ENCODE measurements at places on chromosomes 11 and 22.

- no peak overlapping the region for H3K27ac ChIP-seq
- peaks cover 55% of the 10 kb centered on the region for H3K4me1 ChIP-seq
- peak overlapping the region; percentile 44 for H3K4me3 ChIP-seq
- DNase-seq, result no peak
Measured at GRCh38 chr11:79438631-79439409, 2.0 kb downstream of the TENM4 start.

GRCh38 chr22:30262917-30263741 lies 3.5 kb downstream of the OSM start:
- peak overlapping the region; percentile 96 for H3K27ac ChIP-seq
- H3K4me1 ChIP-seq, result peaks cover 9% of the 10 kb centered on the region
- H3K27me3 ChIP-seq, result no peaks in the 10 kb centered on the region

GRCh38 chr11:2151500-2152257 lies 9.3 kb downstream of the INS start:
- H3K4me1 ChIP-seq, result peaks cover 7% of the 10 kb centered on the region
- DNase-seq, result peak; percentile 88
- no peaks in the 10 kb centered on the region for H3K27me3 ChIP-seq
- no peak overlapping the region for H3K27ac ChIP-seq
- H3K4me3 ChIP-seq, result no peak overlapping the region

GRCh38 chr11:70142221-70142875 lies 60.7 kb upstream of the FADD start:
- no peak for DNase-seq
- H3K36me3 ChIP-seq, result no peaks in the 10 kb centered on the region

GRCh38 chr11:28981381-28981780 lies 873.2 kb downstream of the METTL15 start:
- no peaks in the 10 kb centered on the region for H3K36me3 ChIP-seq
- H3K4me3 ChIP-seq, result no peak overlapping the region
- DNase-seq, result no peak
- H3K27me3 ChIP-seq, result no peaks in the 10 kb centered on the region
- H3K27ac ChIP-seq, result no peak overlapping the region

DNA sequence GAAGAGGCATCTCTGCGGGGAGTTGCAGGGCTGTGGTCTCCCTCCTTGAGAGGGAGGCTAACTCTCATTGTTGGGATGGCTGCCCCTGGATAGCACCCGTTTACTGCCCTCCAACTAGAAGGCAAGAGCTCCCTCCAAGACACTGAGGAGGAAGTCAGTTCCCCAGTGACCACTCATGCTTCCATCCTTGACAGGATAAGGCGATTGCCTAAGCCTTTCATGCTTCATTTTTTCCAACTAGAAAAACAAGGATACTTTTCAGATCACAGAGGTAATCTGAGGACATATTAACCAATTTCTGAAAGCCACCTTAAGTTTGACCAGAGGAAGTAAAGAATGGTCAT lies 186.6 kb downstream of the MAML2 start:
- peaks cover 29% of the 10 kb centered on the region for H3K4me1 ChIP-seq
- H3K27ac ChIP-seq, result peak overlapping the region; percentile 64
- no peak overlapping the region for H3K4me3 ChIP-seq
- H3K27me3 ChIP-seq, result no peaks in the 10 kb centered on the region
- H3K36me3 ChIP-seq, result no peaks in the 10 kb centered on the region

- H3K36me3 ChIP-seq, result peaks cover 7% of the 10 kb centered on the region
- peaks cover 23% of the 10 kb centered on the region for H3K4me1 ChIP-seq
- no peak for DNase-seq
- no peak overlapping the region for H3K4me3 ChIP-seq
- H3K27ac ChIP-seq, result no peak overlapping the region
Measured at GRCh38 chr11:953512-953911, 27.8 kb downstream of the AP2A2 start.

- DNase-seq, result no peak
- H3K36me3 ChIP-seq, result no peaks in the 10 kb centered on the region
- peaks cover 3% of the 10 kb centered on the region for H3K4me1 ChIP-seq
- H3K27ac ChIP-seq, result no peak overlapping the region
Measured at GRCh38 chr11:92225568-92226330, 1.1 kb downstream of the FAT3 start.

DNA sequence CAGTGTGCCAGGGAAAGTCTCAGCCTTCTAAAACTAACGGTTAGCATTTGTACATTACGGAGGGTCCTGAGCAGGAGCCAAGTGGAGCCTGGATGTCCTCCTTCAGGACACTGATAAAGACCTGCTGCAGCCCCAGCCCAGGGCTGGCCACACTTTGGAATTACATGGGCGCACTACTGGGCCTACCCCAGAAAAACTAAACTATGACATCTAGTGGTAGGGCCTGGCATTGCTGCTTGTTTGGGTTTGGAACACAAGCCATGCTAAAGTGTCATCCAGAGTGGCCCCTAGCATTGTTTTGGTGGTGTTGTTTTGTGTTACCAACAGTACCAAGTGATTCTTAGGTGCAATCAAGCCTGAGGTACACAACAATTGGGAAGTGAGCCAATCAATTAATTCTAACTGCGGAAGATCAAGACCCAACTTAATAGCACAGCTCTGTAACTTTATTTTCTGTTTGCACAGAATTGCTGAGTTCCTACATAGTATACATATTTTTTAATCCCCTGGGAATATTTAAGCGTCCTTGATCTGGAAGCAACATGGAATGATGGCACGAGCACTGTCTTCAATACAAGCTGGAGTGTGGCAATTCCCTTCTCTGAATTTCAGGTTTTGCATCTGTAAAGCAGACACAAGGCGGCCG lies 340.7 kb downstream of the LARGE1 start:
- no peaks in the 10 kb centered on the region for H3K27me3 ChIP-seq
- no peaks in the 10 kb centered on the region for H3K36me3 ChIP-seq
- no peak for DNase-seq
- no peak overlapping the region for H3K4me3 ChIP-seq
- H3K4me1 ChIP-seq, result peaks cover 14% of the 10 kb centered on the region

DNA sequence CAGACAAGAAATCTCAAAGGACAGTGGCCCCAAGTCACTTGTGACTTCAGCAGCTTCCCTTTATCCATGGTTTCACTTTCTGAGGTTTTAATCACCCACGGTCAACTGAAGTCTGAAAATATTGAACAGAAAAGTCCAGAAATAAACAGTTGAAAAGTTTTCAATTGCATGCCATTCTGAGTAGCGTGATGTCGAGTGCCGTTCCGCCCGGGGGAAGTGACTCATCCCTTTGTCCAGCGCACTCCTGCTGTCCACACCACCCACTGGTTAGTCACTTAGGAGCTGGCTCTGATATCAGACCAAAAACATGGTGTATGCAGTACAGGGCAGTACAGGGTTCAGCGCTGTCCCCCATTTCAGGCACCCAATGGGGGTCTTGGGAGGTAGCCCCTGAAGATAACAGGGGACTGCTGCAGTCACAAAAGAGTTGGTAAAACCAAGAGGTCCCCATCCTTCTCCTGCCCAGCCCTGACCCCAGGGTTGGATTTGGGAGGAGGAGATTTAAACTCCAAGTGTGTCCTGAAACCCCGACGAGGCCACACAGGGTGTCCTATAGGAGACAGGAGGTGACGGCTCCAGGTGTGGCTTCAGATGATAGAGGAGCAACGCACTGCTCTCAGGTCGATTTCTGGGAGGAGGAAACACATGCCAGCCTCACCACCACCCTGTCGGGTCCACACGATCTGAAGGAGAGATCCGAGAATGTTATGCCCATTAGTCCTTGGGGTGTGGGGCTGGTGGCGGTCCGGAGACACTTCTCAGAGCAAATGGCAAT lies 390.1 kb downstream of the CTTN start:
- no peaks in the 10 kb centered on the region for H3K27me3 ChIP-seq
- DNase-seq, result no peak
- no peak overlapping the region for H3K4me3 ChIP-seq
- H3K27ac ChIP-seq, result peak overlapping the region; percentile 24
- no peaks in the 10 kb centered on the region for H3K36me3 ChIP-seq
- H3K4me1 ChIP-seq, result no peaks in the 10 kb centered on the region

DNA sequence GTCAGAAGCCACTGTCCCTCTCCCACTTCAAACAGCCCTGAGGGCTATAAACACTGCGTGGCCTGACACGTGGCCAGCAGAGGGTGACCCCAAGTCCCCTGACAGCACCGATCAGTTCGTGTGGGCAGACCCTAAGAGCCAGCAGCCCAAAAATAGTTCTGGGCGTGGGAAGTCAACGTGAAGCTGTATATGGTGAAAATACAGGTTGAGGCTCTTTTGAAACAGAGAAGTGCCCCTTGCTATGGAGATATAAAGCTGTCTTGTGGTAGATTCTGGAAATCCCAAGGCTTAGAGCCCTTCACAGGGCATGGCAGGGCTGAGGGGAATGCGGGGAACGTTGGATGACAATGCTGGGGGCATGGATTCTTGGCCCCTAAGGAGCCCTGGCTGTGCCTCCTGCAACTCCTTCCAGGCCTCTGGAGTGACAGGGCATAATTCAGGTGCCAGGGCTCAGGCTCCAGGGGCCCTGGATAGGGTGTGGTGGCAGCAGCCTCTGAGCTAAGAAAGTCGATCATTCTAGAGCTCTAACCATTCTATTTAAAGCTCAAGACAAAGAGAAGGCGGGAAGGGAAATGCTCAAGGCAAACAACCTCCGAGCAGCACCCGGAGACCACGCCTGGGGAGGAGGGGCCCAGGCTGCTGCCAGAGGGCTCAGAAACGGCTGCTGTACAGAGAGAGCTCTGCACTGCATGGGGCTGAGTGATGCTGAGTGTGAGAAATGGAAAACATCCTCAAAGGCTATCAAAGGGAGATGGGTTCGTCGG lies 60.4 kb upstream of the CD5 start:
- peak; percentile 93 for DNase-seq
- no peak overlapping the region for H3K4me3 ChIP-seq
- H3K36me3 ChIP-seq, result no peaks in the 10 kb centered on the region
- peak overlapping the region; percentile 85 for H3K27ac ChIP-seq

DNA sequence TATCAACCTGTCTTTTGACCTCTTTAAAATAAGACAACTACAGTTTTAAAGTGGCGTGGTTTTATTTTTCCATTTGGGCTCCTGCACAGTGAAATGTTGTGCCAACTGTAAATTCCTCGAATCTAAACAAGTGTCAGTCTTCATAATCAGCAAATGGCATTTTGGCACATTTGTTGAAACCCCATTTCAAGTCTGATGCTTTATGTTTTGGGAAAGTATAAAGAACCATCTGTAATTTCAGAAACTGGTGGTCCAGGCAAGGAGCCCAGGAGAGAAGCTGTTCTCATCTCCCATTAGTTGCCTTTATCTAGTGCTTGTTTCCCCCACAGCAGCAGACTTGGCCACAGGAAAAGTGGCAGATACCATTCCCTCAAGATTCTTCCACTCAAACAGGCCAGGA lies 32.7 kb downstream of the VWA5A start:
- H3K4me3 ChIP-seq, result no peak overlapping the region
- DNase-seq, result no peak
- H3K36me3 ChIP-seq, result no peaks in the 10 kb centered on the region
- H3K27me3 ChIP-seq, result no peaks in the 10 kb centered on the region

DNA sequence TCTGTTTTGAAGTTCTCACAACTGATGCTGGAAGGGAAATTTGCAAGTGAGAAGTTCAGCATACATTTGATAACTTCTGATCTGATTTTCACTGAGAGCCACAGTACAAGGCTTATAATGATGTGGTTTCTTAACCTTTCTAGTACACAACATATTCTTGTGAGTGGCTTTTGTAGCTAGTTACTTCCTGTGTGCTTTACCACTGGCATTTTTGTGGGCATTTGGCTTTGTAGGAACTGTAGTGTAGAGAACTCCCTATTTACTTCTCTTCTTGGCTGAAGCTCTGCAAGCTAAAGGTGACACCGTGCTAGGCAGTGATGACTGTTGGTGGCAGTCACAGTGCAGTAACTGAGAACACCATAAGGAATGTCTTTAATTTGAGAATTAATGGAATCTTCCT lies 14.9 kb downstream of the USP47 start:
- no peak overlapping the region for H3K27ac ChIP-seq
- no peak overlapping the region for H3K4me3 ChIP-seq
- H3K27me3 ChIP-seq, result no peaks in the 10 kb centered on the region
- H3K4me1 ChIP-seq, result peaks cover 22% of the 10 kb centered on the region
- H3K36me3 ChIP-seq, result no peaks in the 10 kb centered on the region

DNA sequence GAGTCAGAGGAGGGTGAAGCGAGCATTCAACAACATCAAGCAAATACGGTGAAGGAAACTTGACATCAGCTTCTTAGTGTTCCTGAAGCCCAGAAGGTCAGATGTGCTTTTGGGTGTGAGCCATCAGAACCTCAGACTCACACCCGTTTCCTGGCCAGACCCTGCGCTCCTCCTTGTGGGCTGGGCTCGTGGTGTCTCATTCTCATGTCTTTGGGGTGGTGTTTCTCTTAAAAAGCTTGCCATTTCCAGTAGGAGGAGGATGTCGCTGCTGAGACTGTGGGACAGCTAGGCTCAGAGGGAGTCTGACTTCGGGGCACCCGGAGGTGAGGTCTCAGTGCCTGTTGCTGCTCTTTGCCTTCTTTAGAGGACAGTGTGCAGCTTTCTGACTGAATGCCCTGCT lies 24.2 kb downstream of the PPFIBP2 start:
- H3K4me1 ChIP-seq, result peaks cover 21% of the 10 kb centered on the region
- DNase-seq, result no peak
- H3K36me3 ChIP-seq, result no peaks in the 10 kb centered on the region
- H3K27me3 ChIP-seq, result no peaks in the 10 kb centered on the region
- no peak overlapping the region for H3K27ac ChIP-seq
- H3K4me3 ChIP-seq, result no peak overlapping the region

DNA sequence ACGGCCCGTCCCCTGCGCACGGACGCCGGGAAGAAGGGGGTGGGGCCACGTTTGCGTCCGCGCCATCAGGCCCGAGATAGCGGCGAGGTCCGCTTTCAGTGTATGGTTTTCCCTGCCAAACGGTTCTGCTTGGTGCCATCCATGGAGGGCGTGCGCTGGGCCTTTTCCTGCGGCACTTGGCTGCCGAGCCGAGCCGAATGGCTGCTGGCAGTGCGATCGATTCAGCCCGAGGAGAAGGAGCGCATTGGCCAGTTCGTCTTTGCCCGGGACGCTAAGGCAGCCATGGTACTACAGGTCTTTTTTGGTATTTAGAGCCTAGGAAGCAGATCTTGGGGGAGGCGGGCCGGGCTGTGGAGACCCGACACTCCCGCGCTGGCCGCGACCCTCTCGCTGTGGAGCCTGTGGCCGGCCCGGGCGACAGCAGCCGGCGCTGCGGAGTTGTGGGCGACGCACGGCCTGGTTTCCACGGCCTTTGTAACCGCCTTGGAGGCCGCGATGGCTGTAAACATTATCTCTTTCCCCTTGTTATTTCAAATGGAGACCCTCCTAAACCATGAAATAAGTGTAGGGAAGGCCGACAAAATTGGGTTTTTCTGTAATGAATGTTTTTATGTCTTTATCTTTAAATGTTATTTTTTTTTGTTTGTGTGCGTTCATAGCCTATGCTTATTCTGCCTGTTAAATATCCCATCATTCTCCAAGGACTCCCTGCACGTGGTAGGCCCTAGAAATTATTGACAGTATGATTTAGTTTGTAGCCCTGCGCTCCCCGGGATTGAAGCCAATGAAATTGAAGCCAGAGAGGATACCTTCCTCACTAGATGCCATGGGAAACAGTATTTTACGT lies at the start of gene AASDHPPT:
Gene AASDHPPT, plus strand, starts transcription at position 54 of the 847 bp plus-strand sequence. Its CDS starts 49 bp downstream, at position 103.
- H3K4me1 ChIP-seq, result peaks cover 65% of the 10 kb centered on the region
- peaks cover 32% of the 10 kb centered on the region for H3K36me3 ChIP-seq
- no peak for DNase-seq
- H3K4me3 ChIP-seq, result peak within 1 kb of the TSS; percentile 69

DNA sequence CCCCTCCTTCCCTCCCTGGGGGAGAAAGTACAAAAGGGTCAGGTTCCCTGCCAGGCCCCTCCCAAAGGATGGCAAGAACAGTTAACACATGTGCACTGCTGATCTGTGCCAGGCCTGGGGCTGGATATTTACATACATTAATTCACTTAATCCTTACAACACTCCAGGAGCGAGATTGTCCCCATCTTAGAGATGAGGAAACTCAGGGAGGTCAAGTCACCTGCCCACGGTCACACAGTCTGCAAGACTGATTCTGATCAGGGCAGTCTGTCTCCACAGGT lies 36.5 kb downstream of the NECTIN1 start:
- no peak for DNase-seq
- H3K36me3 ChIP-seq, result no peaks in the 10 kb centered on the region
- H3K27me3 ChIP-seq, result no peaks in the 10 kb centered on the region
